ENCODE measurements at places on chromosomes 11 and 22.

- no peak for DNase-seq
These were observed 81.3 kb downstream of the CLPB start for GRCh38 chr11:72352859-72353551.

DNA sequence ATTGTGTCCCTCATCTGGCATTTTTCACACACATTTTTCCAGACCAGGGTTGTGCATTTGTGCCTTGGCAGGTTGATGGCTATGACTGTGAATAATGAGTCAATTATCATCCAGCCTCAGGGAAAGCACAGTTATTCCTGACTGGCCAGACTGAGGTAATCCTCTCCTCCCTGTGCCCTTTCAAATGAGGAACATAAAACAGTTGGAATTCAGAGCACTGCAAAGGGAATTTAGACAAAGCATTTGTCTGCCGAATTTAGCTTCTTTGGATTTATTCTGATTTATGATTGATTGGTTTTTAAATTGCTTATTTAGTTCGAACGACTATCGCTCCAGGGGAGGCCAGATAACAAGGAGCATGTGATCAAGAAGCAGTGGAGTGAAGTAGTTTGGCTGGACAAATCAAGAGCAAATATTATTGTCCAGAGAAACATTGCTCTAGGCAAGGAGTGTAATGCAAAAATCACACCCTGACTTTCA, 30.8 kb upstream of the RAG2 start:
- no peak for DNase-seq

- no peak for DNase-seq
These were observed 170.3 kb upstream of the NARS2 start for GRCh38 chr11:78744949-78745348.

DNA sequence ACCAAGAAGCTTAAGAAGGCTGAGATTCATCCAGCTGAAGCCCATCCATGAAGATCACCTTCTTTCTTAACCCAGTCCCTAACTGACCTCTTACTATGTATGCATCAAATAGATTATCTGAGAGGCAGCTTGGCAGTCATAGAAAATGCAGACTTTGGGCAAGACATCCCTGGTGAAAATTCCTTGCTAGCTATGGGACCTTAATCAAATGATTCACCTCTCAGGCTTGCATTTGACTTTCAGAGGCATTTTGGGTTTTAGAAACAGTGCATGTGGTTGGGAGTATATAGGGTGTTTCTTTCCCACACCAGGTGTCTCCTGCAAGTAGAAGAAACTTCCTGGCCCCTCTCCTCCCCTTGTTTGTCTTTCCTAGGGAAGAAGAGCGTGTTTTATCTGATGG, 188.5 kb upstream of the ISX start:
- no peak for DNase-seq

DNA sequence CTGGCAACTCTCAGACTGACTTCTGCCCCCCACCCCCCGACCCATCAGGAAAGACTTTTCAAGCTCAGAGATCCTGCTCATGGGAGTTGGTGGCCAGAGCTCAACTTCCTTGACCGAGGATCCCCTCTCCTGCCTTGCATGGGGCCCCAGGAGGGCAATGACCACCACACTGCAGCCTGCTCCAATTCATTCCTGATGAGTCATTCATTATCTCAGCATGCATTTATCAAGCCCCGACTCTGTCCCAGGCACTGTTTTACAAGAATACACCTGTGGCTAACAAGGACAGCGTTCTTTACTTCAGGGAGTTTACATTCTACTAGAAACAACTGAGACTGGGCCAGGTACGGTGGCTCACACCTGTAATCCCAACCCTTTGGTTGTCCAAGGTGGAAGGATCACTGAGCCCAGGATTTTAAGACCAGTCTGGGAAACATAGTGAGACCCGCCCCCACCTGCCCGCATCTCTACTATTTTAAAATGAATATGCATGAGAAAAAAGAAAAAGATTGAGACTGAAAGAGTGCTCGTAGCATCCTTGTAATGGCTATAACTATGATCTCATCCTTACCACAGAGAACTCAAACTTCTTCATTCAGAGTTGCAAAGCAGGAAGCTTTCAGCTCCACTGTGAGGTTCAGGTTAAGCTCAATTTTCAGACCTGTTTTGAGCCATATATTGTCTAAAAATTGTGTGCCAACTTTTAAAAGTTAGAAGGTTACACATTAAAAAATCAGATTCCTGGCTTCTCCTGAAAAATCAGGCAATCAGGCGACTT, 60.4 kb downstream of the FEZ1 start:
- no peak for DNase-seq

- no peak for DNase-seq
These were observed 6.1 kb downstream of the OR6M1 start for GRCh38 chr11:123800036-123800435.

GRCh38 chr11:116112087-116112935, 608.1 kb upstream of the CADM1 start:
- DNase-seq, result no peak

DNA sequence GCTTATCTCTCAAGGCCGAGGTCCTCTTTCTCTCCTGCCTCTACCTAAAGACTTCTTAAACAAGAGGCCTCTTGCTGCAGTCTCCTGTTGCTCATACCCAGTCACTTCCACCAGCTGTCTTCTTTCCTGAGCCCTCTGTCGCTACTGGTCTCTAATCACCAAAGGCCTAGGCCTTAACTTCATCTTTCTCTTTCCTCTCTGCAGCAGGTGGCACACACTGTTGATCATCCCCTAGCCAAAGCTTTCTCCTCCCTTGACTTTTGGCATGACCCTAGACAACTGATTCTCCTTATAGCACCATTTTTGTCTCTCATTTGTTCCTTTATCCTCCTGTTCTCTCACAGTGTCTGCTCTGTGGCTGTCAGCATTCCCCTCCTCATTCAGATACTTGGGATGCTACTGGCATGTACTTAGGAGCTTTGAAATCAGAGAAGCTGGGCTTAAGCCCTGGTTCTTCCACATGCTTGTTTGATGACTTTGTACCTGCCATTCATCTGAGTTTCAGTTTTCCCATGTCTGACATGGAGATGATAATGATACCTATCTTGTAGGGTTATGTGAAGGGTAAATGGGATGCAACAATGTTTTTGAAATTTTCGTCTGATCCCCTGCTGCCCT, 22.4 kb downstream of the ENDOD1 start:
- DNase-seq, result no peak

DNA sequence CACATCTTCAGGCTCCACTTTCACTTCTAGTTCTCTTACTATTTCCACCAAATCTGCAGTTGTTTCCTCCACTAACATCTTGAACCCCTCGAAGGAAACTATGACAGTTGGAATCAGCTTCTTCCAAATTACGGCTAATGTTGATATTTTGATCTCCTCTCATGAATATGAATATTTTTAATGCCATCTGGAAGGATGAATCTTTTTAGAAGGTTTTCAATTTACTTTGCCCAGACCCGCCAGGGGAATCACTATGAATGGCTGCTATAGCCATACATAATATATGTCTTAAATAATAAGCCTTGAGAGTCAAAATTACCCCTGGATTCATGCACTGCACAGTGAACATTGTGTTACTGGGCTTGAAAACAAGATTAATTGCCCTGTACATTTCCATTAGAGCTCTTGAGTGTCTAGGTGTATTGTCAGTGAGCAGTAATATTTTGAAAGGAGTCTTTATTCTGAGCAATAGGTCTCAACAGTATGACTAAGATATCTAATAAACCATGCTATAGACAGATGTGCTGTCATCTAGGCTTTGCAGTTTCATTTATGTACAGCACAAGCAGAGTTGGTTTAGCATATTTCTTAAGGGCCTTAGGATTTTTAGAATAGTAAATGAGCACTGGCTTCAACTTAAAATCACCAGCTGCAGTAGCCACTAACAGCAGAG, 48.3 kb upstream of the LRRC55 start:
- DNase-seq, result no peak

GRCh38 chr11:34960277-34960676, 43.9 kb downstream of the PDHX start:
- no peak for DNase-seq

DNA sequence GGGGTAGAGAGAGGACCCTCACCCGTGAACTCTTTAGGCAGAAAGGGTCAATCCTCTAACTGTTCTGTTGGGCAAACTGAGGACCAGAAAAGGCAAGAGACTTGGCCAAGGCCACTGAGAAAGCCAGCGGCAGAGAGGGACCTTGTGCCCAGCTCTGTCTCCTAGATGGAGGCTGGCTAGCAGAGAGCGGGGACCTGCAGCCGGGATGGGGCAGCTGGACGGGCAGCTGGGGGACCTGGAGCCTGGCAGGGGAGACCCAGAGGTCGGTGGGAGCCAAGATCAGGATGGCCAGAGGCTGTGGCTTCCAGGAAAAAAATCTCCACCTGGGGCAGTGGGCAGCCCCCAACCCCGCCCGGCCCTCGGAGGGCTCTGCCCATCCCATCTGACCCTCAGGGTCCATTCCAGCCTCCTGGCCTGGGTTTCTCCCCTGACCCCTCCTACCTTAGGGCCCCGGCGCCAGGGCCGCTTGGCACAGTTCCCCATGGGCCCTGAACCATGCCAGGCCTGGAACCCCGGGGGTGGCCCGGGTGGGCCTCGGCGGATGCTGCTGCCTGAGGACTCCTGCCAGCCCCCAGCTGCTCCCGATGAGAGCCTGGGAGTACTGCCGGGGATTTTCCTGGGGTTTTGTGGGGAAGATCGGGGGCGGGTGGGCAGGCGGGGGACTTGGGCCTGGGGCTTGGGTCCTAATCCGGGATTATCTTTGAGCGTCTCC, at the start of gene CABP2:
CABP2 (minus strand) TSS at position 603 of the 712 bp plus-strand sequence; CDS start at position 483, 120 bp downstream.
- DNase-seq, result no peak

- DNase-seq, result no peak
These were observed 63.7 kb downstream of the PPFIBP2 start for GRCh38 chr11:7577291-7578190.

GRCh38 chr11:33633251-33634003, 67.2 kb downstream of the C11orf91 start:
- no peak for DNase-seq

DNA sequence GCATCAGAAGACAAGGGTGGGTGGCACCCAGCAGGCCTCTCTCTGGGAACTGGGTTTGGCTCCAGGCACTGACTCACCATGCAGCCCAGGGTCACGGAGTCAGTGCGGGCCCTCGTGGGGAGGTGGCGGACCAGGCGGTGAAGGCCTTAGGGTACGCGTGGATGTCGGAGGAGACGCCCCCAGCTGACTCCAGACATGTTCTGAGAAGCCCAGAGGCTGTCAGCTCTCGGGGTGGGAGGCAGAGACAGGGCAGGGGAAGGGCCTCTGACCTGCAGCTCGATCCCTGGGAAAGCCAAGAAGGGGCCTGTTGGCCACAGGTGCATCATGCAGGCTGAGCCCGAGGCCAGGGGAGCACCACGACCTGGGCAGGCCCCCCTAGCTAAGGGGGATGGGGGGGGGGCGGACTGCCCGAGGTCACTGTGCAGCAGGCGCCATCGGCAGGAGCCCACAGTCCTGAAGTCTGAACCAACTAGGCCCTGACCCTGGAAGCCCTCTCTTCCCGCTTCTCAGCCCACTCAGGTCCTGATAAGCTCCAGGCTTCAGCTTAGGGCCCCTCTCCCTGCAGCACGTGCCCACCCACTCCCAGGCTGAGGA, 18.0 kb downstream of the MOB2 start:
- DNase-seq, result no peak

DNA sequence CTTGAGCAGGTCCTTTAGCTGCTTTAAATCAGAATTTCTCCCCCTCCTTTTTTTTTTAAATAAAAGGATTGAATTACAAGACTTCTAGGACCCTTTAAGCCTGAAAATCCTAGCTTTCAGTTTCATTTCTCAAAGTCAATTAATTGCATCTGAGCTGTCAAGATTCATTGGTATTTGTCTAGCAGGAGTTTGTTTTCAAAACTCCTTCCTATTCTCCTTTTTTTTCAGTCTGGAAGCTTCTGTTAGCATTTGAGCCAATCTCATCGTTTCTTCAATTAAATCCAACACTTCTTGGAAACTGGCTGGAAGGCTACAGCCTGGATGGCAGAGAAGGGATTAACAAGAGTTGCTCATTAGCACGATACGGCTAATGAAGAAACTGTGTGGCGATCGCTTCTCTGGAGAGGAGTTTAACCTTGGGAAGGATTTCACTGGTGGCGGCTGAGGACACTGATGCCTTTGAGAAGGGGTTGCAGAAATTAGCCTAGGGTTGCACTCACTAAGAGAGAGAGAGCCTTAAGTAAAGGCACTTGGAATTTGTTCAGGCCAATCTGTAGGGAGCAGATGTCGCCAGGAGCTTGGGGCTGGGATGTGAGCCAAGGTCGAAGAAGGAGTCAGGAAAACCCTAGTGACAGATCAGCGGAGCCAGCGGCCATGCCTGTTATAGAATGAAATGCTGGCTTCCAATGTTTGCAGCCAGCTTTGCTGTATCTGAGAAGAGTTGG, 43.8 kb upstream of the API5 start:
- DNase-seq, result no peak

DNA sequence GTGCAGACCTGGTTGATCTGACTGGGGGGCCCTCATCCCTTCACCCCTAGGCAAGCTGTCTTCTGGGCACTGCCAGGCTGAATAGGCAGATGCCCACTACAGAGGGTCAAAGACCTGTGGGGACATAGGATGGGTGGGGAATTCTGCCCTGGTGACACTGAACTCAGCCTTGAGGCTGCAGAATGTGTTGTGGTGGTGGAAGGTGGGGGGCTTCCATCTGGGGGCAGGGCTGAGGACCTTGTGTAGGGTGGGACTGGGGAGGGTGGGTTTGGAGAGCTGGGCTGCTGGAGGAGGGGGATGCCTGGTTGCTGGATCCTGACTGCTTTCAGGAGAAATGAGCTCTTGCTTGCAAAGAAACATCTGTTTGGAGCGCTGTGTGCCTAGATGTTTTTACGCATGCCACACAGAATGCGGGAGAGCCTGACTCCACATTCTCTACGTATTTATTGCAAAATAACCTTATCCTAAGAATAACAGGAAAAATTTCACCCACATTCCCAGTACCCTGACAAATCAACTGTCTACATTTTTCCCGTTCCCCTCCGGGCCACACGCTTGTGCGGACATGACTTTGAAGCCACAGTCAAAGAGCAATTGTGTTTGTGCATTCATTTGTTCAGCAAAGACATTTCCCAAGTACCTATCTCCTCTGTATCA, 18.3 kb downstream of the SMIM38 start:
- DNase-seq, result no peak

GRCh38 chr11:16605389-16605893, 133.0 kb upstream of the C11orf58 start:
- DNase-seq, result no peak

DNA sequence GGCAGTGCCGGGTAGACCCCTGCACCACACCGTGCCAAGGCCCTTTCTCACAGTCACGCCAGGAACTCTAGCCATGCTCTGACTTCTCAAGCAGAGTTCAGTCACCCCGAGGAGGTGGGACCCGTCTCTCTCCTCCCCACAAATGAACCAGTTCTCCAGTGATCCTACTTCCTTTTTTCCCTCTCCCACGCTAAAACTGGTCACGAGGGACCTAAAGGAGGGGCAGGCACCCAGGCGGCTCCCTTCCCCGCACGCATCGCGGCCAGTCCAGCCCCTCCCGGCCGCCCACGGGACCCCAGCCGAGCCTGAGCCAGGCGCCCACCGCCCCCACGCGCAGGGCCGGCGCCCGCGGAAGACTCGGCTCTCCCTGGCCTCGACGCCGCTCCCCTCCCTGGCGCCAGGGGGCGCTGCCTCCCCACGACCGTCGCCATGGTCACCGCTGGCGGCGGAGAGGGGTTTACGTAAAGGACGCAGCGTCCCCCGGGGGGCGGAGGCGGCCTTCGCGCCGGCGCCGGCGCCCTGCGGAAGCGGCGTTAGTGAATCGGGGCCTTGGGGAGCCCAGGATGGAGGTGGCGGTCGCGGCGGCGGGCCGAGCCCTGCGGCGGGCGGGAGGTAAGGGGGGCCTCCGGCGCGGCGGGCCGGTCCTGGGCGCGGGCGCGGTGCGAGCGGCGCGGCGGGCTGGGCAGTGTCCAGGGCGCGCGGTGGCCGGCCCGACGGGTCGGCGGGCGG, at the start of gene DAGLA:
DAGLA (plus strand) TSS at position 499 of the 729 bp plus-strand sequence. CDS start 39,765 bp downstream, outside the sequence.
- DNase-seq, result peak; percentile 79

All from activated CD8-positive, alpha-beta memory T cell treated with anti-CD3 and anti-CD28 coated beads, Interleukin-2, amount 50 U/mL, for 4 hours (primary cell).